Caki2 (cell line): ENCODE measurements at places on chromosomes 13 and 19. TPM values are rescaled to one million over a fixed set of nuclear protein-coding genes. Genes with fewer than 3 reads are reported as not detected.

Gene SLC25A15
- 26.4 and 26.7 TPM in 2 replicates for total RNA-seq

Gene ZNF285
- total RNA-seq, result 2.3 and 3.6 TPM in 2 replicates

Gene HSH2D
- total RNA-seq, result not detected in 2 replicates

Gene DNAAF3
- 30.9 and 32.8 TPM in 2 replicates for total RNA-seq

Gene DACT3
- total RNA-seq, result 0.03 and 1.6 TPM in 2 replicates

Gene LILRB1
- not detected in 2 replicates for total RNA-seq

Gene PSG11
- total RNA-seq, result not detected in 2 replicates

Gene SLC46A3
- total RNA-seq, result 1.8 and 2.3 TPM in 2 replicates

Gene YJEFN3
- total RNA-seq, result 0.61 and 2.5 TPM in 2 replicates

Gene NCAN
- not detected in 2 replicates for total RNA-seq

Gene C19orf33
- 165 and 184 TPM in 2 replicates for total RNA-seq

Gene PLPP2
- 128 and 155 TPM in 2 replicates for total RNA-seq

Gene EID2B
- total RNA-seq, result 6.2 and 10.2 TPM in 2 replicates

Gene CYP2F1
- total RNA-seq, result not detected in 2 replicates

Gene CALR3
- total RNA-seq, result not detected in 2 replicates

Gene LHFPL6
- 1.7 and 3.1 TPM in 2 replicates for total RNA-seq

Gene KLK7
- total RNA-seq, result not detected in 2 replicates

Gene ATP11A
- 1.2 and 3.5 TPM in 2 replicates for total RNA-seq

Gene ZC3H4
- total RNA-seq, result 7.0 and 7.4 TPM in 2 replicates

Gene KANK2
- 49.3 and 71.1 TPM in 2 replicates for total RNA-seq

Gene MARK4
- 10.4 and 24.1 TPM in 2 replicates for total RNA-seq

Gene ZNF724
- 0.43 and 11.8 TPM in 2 replicates for total RNA-seq

Gene USPL1
- 8.1 and 10.0 TPM in 2 replicates for total RNA-seq

Gene TTC9B
- total RNA-seq, result not detected in 2 replicates

Gene EFNB2
- total RNA-seq, result 11.9 and 17.5 TPM in 2 replicates

Gene DENND1C
- not detected in 2 replicates for total RNA-seq

Gene HOMER3
- 115 and 131 TPM in 2 replicates for total RNA-seq

Gene ELF1
- 16.6 and 18.7 TPM in 2 replicates for total RNA-seq

Gene PTPRH
- total RNA-seq, result 30.0 and 34.3 TPM in 2 replicates

Gene NLRP4
- not detected in 2 replicates for total RNA-seq

Gene S1PR4
- 0.58 TPM in 1 of 2 replicates, not detected in the other for total RNA-seq

Gene ZNF547
- total RNA-seq, result 3.1 and 8.7 TPM in 2 replicates

Gene CHST8
- total RNA-seq, result not detected in 2 replicates

Gene C19orf81
- total RNA-seq, result 13.5 and 20.4 TPM in 2 replicates

Gene SHISA2
- total RNA-seq, result 127 and 148 TPM in 2 replicates

Gene ZNF506
- total RNA-seq, result 19.8 and 28.9 TPM in 2 replicates

Gene CBY2
- total RNA-seq, result not detected in 2 replicates

Gene SHD
- total RNA-seq, result not detected in 2 replicates

Gene KCNC3
- 0.49 and 0.74 TPM in 2 replicates for total RNA-seq
